Stimulated activated CD4-positive, alpha-beta T cell treated with anti-CD3 and anti-CD28 coated beads, Interleukin-2, amount 100 ng/mL, for 48 hours (primary cell): ENCODE measurements at places on chromosomes 2 and 18.

DNA sequence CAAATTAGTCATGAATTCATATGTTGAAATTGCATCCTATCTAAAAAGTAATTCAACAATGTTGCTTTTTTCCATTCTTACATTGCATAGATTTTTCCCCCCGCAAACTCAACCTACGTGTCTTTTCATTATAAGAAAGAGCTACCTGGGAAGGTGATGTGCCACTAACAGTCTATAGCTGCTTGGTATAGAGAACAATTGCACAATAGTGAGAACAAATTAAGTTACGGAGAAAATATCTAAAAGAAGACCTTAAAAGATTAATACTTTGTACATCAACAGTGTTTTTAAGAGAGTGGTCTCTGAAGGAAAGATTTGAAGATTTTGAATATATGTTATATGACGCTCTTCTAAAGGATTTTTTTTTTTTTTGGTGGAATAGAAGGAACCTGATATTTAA is 111.8 kb downstream of the STK39 start:
- no peak for DNase-seq

GRCh38 chr2:159454185-159454584 is 162.2 kb downstream of the BAZ2B start:
- DNase-seq = no peak

DNA sequence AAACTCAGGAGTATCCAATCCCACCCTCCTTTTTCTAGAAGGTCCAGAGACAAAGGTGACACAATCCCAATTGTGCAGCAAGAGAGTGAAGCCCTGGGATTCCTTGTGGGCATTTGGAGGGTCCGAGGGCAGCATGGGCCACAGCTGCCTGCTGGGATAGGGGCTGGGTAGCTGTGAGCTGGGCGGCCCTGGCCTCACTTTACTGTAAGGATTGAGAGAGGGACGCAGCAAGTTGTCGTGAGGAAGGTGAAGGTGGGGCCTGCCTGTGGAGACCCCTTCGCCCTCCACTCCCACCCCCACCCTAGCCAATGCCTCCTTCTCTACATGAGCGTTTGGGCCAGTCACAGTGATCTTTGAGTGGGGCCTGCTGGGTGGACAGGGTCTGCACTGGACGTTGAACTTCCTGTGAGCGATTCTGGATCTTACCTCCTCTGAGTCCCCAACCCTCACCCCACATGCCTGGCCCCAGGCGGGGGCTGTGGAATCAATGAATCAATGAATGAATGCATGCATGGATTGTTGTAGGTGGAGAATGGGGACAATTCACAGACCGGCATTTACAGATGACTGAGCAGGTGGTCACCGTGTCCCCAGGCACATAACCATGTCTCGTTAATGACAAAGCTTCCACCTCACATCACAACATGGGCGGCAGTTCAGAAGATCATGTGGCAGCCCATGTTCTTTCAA is 107.2 kb downstream of the INHBB start:
- DNase-seq = no peak

GRCh38 chr2:23620841-23621341 is 235.9 kb downstream of the KLHL29 start:
- DNase-seq = no peak

- no peak for DNase-seq
Observed at GRCh38 chr18:79214056-79214455, 144.9 kb downstream of the ATP9B start.

DNA sequence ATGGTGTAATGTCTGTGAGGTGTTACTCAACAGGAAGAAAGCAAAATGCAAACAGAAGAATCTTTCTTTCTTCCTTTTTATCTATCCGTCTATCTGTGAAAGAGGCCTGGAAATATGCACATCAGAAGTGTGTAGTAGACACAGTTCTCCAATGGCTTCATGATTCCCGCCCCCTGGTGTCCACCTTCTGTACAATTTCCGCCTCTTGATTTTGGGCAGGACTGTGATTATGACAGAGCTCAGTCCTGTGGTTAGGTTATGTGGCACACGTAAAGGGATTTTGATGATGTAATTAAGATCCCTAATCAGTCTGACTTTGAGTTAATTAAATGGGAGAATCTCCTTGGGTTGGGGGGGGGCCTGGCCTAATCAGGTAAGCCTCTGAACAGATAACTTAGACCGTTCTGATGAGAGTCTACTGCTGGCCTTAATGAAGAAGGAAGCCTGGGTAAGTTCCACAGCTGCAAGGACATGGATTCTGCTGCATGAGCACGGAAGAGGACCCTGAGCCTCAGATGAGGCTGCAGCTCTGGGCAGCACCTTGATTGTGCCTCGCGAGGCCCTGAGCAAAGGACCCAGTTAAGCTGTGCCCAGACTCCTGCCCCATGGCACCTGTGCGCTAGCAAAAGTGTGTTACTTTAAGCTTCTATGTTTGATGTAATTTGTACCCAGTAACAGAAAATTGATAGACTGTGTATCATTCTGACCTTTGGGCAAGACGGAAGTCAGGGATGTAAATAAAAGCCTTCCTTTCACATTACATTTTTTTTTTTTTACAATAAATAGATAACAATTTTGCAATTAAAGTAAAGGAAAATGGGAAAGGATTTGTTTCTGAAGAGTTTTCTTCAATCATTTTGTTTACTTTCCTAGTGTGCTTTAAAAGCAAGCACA is 11.3 kb upstream of the KCNF1 start:
- DNase-seq = no peak

DNA sequence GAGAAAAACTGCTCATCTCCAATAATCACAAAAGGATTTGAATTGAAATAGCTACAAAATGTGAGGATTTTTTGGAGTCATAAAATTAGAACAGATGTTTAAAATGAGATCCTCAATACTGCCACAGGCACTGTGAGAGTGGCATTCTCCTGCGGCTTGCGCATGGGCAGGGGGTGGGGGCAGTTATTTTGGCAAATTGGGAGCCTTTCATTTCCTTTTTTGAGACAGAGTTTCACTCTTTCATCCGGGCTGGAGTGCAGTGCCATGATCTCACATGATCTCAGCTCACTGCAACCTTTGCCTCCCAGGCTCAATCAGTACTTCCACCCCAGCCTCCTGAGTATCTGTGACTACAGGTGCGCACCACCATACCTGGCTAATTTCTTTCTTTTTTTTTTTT is 42.4 kb downstream of the POMC start:
- DNase-seq = no peak

- no peak for DNase-seq
Observed at GRCh38 chr2:27240406-27240805, 22.4 kb downstream of the SLC30A3 start.

DNA sequence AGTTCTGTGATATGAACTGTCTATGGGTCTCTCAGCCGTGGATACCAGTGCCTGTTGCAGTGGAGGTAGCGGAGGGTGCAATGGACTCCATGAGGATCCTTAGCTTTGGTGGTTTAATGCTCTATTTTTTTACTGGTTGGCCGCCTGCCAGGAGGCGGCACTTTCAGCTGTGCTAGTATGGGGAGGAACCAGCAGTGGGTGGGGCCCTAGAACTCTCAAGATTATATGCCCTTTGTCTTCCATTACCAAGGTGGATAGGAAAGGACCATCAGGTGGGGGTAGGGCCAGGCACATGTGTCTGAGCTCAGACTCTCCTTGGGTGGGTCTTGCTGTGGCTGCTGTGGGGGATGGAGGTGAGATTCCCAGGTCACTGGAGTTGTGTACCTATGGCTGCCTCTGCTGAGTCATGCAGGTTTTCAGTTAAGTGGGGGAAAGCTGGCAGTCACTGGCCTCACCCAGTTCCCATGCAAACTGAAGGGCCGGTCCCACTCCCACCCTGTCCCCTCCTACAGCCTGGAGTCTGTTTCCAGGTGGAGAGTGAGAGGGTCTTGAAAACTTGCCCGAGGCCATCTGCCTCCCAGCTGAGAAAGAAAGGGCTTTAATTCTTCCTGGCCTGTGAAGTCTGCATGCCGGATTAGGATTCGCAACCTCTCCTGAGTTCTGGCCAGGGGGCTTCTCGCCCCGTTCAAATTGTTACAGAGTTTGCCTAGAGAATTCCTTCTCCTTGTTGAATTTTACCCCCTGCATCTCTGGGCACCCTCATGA is 14.5 kb downstream of the KCNS3 start:
- no peak for DNase-seq

DNA sequence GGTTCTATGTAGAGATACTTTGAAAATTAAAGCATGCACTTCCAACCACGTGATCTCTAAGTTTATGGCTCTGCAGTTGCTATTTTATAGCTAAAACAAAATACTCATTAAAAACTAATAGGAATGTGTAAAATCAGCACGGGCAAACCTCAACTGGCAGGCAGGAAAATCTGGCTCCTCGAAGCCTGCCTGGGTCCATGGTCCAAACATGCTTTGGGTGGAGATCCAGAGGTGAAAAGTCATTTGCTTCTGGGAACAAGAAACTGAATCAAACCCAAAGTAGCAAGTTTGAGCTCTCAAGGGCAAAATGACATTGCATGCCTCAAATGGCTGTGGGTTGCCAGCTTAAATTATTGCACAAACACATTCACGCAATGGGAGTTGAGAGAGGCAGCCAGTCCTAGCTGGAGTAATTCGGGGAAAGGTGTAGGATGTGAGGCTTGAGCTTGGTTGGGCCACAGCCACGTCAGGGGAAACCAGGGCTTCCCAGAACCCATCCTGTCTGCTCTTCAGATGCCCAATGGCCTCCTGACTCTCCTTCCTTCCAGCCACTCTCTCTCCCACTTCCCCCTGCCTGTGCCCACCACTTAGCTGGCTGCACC is 75.2 kb upstream of the LCLAT1 start:
- DNase-seq = no peak
